SK-N-MC (cell line): ENCODE measurements at places on chromosomes 3 and 15.

DNA sequence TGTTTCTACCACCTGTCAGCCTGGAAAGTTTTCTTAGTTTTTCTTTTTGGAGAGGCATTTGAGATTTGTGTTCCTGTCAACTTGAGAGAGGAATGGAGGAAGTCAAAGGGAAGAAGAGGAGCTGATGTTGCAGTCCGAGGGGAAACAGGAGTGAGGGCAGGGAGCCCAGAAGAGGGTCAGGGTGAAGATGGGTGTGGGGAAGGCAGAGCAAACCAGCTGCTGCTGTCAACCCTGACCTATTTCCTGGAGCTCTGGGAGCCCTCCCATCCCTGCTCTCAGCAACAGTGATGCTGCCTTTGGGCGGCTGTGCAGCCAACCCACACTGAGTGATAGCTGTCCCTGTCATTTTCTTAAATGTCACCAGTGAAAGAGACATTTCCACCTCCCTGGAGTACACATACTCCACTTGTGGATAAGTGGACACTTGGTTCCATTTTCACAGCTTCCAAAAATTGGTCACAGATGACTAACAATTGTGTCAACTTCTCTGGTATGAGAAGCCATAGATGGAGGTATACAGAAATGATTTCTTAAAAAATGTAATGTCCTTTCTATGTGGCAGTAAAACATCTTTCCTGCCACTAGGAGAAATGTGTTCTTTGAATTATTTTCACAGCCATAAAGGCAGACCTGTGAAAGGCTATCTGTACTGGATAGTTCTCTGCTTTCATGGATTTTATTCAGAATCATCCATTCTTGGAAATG is 556.3 kb upstream of the TBL1XR1 start:
- no peak for DNase-seq

DNA sequence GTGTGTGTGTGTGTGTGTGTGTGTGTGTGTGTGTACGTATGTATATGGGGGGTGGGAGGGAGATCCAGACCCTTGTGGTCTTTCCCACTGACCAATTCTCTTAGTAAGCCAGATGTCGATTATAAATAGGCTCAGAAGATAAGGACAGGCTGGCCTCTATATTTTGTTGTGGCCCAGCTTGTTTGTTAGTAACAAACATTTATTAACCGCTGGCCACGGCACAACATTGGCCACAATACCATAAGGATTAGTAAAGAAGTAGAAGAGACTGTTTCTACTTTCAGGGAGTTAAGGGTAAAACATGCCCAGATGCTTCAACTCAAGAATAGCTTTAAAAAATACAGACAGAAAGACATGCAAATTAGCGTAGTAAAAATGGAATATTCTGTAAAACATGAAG is 58.1 kb downstream of the ABHD2 start:
- no peak for DNase-seq

DNA sequence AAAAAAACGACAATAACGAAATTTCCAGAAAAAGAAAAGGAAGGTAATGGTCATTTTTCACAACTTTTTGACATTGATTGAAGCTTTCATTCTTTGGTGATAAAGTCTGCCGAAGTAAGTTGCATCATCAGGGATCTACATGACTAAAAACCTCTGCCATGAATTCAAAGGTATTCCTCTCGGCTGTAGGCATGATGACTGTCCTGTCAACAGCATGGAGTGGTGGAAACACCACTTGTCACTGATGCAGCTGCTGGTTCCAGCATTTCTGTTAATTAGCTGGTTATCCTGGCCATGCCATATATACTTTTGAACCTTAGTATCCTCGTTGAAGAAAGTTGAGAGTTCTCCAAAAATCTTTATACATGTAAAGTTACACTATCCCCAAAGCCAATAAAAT is 859.0 kb upstream of the ARPP21 start:
- DNase-seq = no peak

DNA sequence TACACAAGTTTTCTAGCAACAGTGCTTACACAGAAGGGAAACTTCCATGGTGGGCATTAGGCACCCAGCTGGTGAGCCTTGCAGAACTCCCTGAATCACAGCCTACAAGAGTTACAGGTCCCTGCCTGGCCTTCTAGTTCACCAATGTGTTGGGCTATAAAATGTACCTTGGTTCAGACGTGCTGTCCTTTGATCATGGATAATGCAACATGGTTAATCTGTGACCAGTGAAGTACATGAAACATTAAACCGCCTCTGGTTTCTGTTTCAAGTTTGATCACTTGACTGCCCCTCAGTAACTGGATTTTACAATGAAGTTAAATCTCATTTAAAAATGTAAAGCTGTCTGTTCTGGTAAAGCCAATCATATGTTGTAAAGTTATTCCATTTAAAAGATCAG is 51.8 kb downstream of the FMN1 start:
- no peak for DNase-seq

GRCh38 chr3:188051801-188052168 is 102.2 kb upstream of the LPP start:
- DNase-seq = no peak

GRCh38 chr3:55588146-55588765 is 101.2 kb upstream of the WNT5A start:
- DNase-seq = no peak

DNA sequence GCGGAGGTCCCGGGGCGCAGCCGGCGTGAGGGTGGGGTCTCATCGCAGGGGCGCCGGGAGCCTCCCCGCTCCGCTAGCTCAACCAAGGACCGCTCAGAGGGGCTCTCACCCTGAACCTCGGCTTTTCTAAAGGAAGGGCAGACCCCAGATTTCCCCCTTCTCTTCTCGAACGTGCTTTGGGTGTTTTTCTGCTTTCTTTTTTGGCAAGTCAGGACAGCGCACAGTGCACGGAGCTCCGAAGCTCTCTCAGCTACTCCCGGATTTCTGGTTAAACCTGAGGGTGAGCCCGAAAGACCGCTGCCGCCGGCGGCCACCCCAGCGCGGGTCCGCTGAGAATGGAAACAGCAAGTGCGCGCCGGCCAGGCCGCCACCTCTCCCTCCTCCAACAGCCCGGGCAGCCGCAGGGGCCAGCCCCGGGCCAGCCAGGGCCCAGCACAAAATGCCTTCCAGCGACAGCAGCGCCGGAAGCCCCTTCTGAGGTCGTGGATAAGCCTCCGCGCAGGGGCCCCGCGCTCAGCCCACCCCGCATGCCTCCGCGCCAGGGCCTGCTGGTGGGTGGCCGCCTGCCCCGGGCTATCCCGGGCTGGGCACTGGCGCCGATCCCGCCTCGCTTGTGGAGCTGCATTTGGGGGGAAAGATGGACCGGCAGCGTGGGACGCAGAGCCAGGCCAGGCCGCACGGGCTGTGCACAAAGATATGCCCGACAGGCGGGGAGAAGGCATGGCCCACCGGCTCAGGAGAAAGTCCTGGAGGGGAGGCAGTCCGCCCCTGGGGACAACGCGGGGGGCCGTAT is 8.2 kb upstream of the OCA2 start:
- no peak for DNase-seq

- DNase-seq = no peak
Observed at GRCh38 chr3:13077431-13078162, 4.4 kb upstream of the IQSEC1 start.

GRCh38 chr15:55740359-55740878 is 2.5 kb downstream of the PRTG start:
- DNase-seq = no peak

GRCh38 chr3:46564190-46565021 is 1.7 kb downstream of the LRRC2 start:
- DNase-seq = no peak

DNA sequence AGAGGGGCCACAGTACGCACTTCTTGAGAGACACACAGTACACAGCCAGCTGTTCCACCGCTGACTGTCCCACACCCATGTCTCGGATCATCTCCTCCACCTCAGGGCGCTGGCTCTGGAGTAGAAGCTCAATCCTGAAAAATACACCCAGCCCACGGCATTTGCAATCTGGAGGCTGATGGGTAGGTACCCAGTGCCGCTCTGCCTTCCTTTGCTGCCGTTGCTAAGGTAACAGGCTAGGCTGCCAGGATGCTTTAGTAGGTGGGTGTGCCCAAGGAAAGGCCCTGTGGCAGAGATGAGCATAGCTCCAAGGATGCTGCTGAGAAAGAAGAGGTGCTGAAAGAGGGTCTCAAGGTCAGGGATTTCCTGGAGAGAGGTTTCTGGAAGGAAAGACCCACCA is 14.6 kb downstream of the TRAIP start:
- no peak for DNase-seq

DNA sequence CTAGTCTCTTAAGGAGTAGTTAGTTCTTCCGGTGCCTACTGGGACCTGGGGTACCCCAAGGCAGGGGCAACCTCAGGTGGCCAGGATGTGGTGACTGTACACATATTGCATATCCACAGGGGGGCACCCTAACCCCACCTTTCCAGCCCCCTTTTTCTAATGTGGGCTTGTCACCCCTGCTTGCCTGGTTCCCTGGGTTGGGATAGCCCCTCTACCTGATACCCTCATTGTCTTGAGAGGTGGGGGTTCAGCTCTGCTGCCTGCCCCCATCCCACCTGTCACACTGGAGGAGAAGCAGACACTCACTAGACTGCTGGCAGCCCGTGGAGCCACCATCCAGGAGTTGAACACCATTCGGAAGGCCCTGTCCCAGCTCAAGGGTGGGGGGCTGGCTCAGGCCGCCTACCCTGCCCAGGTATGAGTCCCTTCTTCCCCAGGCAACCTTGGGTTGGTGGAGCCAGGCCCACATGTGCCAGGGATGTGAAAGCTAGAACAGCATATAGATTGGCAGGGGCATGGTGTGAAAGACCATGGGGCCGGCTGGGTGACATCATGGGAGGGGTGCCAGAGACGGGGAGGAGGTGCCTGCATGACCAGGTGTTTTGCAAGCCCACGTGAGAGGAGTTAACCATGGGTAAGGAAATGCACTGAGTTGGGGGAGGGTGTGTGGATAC is 4.0 kb downstream of the GLYCTK start:
- no peak for DNase-seq

DNA sequence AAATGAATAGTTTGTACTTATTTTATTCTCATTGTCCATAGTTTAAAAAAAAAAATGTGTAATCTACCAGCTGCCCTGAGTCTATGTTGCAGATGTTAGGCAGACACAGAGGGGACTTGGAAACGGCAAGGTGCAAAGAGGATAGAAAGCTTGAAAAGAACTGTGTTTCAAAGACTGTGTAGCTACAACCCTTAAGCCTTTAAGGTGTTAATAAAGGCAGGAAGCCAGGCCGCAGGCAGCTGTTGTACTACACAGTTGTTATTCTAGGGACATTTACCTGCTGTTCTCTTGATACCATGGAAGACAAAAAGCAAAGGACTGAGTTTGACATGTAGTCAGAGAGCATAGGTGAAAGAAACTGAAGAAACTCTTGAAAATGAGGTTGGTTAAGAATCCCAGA is 440.0 kb downstream of the TUSC7 start:
- no peak for DNase-seq

DNA sequence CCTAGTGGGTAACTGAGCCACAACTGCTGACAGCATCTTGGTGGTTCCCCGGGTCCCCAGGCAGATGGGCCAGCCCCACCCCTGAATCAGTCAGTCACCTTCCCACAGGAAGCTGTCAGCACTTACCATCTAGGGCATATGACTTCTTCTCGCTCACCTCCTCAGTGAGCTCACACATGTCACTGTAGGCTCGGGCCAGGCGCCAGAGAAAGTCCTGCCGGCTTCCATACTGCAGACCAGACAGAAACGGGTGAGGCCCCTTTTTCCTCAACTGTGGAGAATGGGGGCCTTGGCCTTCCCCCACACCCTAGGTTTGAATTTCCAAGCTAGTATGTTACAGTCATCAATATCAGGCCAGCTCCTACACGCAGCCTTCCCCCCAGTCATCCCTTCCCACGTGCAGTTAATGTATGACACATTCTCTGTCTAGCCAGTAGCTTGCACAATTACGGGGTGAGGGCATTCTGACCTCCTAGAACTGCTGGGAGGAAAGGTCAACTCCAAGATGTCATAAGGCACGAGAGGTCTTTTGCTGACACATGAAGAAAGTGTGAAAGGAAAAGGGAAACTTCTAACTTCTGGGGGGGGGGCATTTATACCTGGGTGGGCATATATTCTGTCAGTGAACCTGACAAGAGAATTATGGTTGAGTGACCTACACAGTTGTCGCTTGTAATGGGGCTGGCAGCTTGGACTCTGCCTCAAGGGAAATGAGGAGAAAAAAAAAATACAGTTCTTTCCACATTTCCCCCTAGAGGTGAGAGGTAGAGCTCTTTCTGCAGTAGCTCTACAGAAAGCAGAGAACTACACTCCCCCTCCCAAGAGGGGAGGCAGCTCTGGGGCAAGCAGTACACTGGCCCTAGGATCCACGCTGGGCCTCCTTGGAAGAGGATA is 10.9 kb downstream of the RMDN3 start:
- DNase-seq = no peak

DNA sequence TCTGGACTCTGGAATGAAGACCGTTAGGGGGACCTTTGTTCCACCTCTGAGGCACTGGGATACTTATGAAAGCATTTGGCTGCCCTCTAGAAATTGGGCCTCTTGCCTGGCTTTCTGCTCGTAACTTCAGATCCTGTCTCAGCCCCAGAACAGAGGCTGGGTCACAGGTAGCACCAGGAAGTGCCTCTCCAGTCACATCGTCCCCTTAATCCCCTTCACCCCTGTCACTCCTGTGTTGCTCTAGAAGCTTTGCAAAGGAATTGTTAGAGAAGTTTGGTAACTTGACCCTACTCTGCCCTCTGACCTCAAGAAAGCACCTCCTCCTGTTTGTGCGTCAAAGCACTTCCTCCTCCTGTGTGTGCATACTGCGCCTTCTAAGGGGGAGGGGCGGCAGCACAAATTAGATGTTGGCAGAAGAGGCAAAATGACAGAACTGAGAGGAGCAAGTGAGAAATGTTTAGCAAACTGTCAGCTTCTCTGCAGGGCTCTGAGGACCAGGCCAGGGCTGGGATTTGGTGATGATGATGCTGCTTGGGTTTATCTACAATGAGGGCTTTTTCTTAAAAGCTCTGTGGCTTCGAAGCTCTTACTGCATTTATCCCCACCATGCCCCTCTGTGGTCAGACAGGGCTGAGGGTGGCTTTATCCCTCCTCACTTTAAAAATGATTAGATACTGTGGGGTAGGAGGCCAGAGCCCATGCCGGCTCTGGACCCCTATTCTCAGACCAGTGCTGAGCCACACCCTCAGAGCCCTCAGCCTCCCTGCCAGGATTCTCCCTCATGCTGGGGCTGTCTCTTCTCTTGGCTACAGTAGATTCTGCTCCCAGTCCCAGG is 76.2 kb downstream of the LARS2 start:
- DNase-seq = no peak

- DNase-seq = peak; percentile 24
Observed at GRCh38 chr3:7307410-7307809, 446.5 kb downstream of the GRM7 start.
